Stimulated activated CD8-positive, alpha-beta memory T cell treated with anti-CD3 and anti-CD28 coated beads, Interleukin-15, amount 100 ng/mL, for 1 hour (primary cell): ENCODE measurements at places on chromosomes 6 and 20.

GRCh38 chr20:47940101-47940813 is 155.0 kb upstream of the SULF2 start:
- no peak for DNase-seq

DNA sequence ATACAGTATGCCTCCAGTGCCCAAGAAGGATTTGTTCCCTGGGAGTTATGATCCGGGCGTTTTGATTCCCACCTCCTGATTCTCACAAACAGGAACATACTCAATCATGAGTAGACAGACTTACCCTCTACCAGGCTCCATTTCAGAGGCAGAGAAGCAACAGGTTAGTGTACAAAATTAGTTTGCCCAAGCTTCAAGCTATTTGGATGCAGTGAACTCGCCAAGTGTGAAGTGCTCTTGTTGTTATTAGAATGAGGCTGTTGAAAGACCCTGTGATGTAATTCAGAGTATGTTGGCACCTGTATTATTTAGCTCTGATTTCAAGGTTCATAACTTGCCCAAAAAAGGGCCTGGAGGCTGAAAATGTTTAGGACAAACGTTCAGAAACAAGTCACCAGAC is 247.0 kb downstream of the PHACTR1 start:
- no peak for DNase-seq

GRCh38 chr6:105932440-105932839 is 153.7 kb upstream of the PRDM1 start:
- no peak for DNase-seq

GRCh38 chr6:155341130-155341828 is 27.0 kb upstream of the TFB1M start:
- DNase-seq: no peak

DNA sequence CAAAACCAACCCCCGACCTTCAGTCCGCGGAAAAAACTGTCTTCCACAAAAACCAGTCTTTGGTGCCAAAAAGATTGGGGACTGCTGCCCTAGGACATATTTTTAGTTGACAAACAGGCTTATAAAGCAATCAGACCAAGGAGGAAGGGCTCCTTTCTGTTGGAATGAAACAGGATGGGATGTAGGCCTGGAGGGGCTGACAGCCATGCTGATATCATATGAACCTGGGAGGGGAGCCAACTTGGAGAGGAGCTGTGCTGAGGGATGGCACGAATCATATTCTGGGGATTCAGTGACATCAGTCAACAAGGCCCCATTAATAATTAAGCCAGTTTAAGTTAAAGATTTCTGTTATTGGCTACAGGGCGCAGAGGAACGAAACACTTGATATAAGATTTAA is 225.4 kb upstream of the TSHZ2 start:
- DNase-seq: no peak

- DNase-seq: no peak
These were observed 36.2 kb upstream of the NANP start for GRCh38 chr20:25659999-25660398.

- no peak for DNase-seq
These were observed 14.8 kb downstream of the DDX43 start for GRCh38 chr6:73409395-73409794.

GRCh38 chr6:13617066-13617465 is 1.9 kb downstream of the NOL7 start:
- DNase-seq: no peak

GRCh38 chr6:41343641-41344187 is 8.3 kb downstream of the NCR2 start:
- no peak for DNase-seq

DNA sequence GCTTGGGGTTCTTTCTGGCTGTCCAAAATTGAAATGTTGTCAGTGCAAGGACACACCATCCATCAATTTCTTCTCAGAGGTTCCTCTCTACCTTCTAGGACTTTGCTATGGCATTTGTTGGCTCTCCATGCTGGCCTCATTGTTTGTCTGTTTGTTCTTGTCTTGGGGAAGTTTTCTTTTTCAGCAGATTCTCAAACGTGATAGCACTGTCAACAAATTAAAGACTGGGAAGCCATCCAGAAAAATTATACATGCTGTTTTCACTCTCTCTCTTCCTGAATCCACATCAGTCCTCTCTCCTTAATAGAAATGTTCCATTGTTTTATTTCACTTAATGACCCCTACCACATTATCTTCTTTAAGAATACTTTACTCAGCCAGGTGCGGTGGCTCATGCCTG is 130.4 kb downstream of the PCSK2 start:
- DNase-seq: no peak
